SIG-M5 (cell line): ENCODE measurements at places on chromosomes 13 and 19.

DNA sequence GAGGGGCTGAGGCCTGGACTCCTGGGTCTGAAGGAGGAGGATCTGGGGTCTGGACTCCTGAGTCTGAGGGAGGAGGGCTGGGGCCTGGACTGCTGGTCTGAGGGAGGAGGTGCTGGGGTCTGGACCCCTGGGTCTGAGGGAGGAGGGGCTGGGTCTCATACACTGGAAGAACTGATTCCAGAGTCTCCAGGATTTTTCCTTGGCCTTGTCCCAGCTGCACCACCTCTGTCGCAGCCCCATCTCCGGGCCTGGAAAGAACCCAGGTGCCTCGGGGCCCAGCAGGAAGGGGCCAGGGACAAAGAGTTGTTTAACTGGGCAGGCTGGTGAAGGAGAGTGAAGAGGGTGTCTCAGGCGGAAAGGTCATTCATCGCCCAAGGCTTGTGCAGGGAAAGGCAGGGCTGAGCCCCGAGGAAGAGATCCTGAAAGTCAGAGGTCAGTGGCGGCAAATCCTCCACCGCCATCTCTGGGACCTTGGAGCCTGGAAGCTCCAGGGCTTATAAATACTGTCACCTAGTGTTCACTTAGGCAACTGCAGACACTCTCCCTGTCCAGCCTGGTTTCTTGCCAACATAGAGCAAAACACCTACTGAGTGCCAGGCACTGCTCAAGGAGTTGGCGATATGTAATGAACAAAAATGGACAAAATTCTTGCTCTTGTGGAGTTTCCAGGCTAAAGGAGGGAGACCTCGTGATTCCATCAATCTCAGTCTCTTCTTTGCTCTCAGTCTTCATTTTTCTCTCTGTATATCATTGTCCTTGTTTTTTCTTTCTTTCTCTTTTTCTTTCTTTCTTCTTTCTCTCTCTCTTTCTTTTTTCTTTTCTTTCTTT is 4.4 kb upstream of the KCNN4 start:
- DNase-seq = no peak

DNA sequence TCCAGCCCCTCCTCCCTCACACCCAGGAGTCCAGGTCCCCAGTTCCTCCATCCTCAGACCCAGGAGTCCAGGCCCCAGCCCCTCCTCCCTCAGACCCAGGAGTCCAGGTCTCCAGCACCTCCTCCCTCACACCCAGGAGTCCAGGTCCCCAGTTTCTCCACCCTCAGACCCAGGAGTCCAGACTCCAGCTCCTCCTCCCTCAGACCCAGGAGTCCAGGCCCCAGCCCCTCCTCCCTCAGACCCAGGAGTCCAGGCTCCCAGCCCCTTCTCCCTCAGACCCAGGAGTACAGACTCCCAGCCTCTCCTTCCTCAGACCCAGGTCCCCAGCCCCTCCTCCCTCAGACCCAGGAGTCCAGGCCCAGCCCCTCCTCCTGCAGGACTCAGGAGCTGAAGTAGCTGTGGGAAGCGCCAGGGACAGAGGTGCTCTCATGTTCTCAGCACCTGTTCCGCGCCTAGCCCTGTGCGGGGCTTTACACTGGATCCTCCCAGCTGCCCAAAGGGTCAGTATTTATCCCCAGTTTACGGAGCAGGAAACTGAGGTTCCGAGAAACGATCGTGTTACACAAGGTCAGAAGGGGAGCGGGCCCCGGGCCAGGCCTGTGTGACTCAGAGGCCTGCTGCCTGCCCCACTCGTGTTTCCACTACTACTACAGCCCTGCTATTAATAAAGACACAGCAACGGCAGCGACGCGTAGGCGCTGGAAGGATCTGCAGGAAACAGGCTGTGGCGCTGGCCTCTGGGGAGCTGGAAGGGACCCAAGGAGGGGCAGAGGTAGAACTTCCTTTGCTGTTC is 1.7 kb upstream of the SBK3 start:
- no peak for DNase-seq

DNA sequence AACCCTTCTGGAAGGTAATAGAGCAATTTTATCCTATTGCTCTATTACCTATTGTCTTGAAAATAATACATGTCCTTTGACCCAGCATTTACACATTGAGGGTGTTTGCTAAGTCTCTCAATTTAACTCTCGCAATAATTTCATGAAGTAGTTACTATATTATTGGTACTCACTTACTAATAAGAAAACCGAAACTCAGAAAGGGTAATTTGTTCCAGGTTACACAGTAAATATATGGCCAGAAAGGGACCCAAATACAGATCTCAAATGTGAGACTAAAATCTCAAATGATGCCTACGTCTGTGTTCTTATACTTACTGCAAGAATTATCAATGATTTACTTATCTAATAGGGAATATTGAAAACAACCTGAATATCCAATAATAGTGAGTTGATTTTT is 29.7 kb upstream of the FAM216B start:
- DNase-seq = no peak

GRCh38 chr13:95920485-95920884 is 132.7 kb downstream of the UGGT2 start:
- no peak for DNase-seq

- no peak for DNase-seq
Observed at GRCh38 chr13:19890030-19890429, 26.6 kb upstream of the ZMYM5 start.

DNA sequence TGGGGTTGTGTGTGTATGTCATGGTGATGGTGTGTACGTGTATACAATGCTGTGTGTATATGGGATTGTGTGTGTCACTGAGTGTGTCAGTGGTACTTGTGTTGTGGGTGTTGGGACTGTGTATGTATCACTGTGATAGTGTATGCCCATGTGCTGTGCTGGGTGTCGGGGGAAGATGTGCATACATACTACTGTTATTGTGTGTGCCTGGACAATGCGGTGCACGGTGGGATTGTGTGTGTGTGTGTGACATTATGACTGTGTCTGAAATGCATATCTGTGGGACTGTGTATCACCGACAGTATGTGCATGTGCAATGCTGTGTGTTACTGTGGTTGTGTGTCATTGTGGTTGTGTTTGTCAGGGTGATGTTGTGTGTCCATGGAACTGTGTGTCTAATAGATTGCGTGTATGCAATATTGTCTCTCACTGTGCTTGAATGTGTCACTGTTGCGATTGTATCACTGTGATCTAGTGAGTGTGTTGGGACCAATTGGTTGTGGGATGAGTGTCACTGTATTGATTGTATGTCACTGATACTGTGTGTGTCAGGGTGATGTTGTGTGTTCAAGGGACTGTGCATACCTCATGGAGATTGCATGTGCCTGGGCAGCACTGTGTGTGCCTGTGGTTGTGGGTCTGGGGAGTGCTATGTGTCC is 11.0 kb upstream of the BBC3 start:
- DNase-seq = no peak

GRCh38 chr19:30085394-30085793 is 143.4 kb downstream of the URI1 start:
- no peak for DNase-seq

DNA sequence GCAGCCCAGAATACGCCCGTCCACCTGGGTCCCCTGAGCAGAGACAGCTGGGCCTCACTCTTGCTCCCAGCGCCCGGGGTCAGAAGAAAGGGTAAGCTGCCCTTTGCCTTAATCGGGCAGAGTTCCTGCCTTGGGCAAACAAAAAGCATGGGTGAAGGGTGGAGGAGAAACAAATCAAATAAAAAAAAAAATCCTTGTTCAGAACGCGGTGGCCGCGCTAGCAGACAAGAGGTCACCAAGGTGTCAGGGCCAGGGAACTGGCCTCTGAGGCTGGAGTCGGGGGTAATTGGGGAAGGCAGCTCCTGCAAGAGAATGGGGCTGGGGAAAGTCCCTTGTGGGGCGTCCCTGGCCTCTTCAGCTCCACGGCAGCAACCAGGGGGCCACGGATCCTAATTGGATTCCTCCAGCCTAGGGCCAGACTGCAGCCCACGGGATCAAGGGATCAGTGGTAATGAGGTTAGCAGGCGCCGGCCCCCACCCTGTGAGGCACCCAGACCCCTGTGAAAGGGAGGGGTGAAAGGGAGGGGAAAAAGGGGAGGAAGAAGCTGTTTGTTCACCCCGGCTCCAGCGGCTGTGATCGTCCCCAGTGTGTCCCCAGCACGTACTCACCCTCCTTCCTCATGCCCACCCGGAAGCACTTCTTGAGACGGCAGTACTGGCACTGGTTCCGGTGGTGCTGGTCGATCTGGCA is 5.5 kb downstream of the NR2F6 start:
- DNase-seq = no peak

DNA sequence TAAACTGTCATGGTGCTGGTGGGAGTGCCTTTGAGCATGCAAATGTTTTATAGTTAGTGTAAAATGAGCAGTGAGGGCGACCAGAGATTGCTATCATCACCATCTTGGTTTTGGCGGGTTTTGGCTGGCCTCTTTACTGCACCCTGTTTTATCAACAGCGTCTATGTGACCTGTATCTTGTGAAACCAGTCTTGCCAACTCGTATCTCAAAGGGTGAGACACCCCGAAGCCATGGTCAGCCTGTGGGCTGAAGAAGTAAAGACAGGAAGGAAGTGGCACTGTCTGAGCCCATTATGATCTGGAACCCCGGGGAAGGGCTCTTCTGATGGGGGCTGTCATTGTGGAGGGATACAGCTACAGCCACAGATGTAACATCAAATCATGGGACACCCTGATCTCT is 81.5 kb upstream of the FAM216B start:
- no peak for DNase-seq

- DNase-seq = no peak
Observed at GRCh38 chr19:18531485-18531884, 9.6 kb upstream of the ELL start.

GRCh38 chr13:26220575-26220974 is 1.5 kb downstream of the RNF6 start:
- DNase-seq = no peak

DNA sequence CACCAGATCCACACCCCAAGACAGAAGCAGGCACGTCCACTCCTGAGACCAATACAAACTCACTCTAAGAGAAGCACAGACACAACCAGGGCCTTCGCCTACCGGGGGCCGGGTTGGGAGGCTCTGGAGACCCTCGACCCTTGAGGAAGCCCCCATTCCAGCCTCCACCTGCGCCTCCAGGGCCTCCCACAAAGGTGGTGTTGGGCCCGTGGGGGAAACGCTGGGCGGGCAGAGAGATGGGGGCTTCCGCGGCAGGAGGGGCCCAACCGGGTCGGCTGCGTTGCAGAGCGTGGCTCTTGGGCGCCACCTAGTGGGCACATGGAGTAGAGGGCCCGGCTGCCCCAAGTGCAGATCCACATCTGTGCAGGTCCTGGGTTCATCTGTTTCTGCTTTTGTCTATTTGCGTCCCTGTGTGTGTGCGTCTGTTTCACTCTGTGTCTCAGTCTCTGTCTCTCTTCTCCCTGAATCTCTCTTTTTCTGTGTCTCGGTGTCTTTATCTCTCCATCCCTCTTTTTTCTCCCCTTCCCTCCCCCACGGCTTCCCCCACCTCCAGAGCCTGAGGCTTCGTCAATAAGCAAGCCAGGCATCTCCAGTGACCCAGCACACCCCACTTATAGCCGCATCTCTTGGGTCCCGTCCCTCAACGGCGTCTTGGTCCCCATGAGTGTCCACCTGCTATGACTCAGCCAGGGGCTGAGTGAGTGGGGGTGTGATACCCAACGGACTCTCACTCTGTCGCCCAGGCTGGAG is 10.5 kb upstream of the TINCR start:
- DNase-seq = no peak

DNA sequence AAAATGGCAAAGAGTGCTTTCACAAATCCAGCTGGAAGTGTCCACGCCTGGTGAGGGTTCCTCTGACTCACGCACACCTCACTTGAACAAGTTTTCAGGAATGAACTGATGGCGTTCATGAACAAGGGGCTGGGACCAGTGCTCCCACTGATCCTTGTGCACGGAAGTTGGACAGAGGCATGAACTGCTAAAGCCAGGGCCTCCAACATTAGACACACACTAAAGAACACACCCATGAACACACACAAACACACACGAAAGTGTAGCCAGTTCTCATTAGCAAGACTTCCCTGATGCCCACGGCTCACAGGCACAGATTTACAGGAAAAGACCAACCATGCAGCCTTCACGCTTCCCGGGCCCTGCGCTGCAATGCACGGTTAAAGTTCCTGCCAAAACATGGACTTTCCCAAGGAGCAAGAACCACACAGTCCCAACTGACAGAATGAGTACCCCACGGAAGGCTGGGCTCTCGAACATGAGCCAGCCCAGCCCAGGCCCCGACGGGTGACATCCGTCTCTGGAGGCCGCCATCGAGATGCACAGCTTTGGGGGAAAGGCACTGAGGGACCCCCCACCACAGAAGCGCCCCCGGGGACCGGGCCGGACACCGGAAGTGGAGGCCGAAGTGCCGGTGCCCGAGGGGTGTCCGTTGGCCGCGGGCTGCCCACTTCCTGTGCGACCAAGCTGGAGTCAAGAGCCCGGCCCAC is 808 bp downstream of the DNMT1 start:
- DNase-seq = no peak

DNA sequence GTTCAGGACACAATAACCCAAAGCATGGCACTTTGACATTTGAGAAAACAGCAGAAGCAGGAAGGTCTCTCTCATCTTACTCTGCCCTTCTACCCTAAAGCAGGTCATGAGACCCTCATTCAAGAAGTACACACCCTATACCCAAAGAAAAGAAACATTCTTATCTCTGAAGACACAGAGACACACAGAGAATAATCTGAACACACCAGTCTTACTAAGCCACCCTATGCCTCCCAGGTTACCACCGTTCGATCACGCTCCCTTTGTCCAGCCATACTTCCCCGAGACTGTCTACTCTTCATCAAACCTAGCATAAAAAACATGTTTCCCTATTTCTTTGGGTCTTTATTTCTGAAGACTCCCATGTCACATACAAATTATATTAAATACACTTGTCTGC is 66.5 kb upstream of the ANKRD10 start:
- no peak for DNase-seq
